Effector CD8-positive, alpha-beta T cell (primary cell): ENCODE measurements at places on chromosomes 5 and 9.
A peak's percentile ranks its signal among the peaks of the same experiment; 100 is the strongest.

- DNase-seq: peak; percentile 82
These were observed at the start of gene FPGS for GRCh38 chr9:127802576-127803443. Gene FPGS (plus strand): TSS chr9:127802882. CDS start chr9:127802925, 43 bp downstream.

DNA sequence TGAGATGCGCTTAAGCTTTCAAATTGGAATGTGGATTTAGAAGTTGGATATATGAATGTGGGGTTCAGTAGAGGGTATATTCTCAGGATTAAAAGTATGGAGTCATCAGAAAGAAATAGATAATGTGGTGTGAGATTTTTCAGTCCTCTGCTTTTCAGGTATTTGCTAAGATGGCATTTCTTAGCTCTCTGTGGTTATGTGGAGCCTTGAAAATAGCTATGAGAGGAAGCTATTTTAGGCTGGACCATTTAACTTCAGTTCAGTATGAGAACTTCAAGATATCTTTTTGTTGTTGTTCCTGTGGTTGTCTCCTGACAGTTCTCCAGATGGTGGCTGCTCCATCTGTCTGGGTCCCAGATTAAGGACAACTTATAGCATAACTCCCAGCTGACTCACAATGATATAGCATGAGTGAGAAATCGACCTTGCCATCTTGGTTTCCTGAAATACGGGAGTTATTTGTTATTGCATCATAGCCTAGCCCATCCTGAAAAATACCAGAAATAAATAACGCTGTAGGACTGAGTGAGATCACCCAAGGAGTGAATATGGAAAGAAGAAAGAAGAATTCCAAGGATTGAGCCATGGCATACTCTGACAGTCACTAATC, 461.5 kb downstream of the ANXA1 start:
- no peak for DNase-seq

GRCh38 chr5:105885266-105885665, 1785.5 kb downstream of the EFNA5 start:
- no peak for DNase-seq

- DNase-seq: no peak
These were observed 44.5 kb downstream of the ZNF608 start for GRCh38 chr5:124701873-124702425.

GRCh38 chr5:151005950-151006576, 14.3 kb upstream of the GPX3 start:
- DNase-seq: no peak

DNA sequence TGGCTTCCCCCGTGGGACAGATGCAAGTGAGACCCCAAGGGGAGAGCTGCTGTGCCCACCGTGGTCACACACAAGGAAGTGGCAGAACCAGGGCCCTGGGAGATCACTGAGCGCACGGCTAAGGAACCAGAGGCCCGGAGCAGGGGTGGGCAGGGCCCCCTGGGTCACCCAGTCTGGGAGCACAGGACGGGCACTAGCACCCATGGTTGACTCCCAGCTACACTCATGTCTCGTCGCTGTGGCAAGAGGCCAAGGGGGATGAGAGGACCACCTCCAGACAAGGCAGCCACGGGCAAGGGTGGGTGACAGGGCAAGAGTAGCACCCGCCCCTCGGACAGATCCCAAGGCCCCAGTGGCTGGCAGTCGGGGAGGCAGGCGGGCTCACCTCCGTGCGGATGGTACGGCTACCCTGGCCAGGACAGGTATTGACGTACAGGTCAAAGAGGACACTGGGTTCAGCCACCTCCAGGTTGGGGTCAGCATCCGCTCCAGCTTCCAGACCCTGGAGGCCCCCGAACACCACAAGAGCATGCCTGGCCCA, 5.1 kb downstream of the ENDOG start:
- DNase-seq: no peak

DNA sequence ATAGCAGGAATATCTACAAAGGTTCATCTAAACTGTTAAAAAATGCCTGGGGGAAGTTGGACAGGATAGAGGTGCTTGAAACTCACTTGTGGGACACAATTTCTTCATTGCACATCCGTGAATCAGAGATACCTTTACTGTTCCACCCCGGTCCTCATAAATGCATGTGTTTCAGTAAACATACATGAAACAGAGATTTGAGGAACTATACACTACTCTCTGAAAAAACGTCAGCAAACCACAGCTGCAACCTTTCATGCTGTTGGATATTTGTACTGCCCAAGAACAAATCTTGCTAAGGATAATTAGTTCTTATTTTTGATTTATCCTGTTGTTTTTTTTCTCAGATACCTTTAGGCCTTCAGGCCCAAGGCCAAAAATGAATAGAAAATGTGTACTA, 337.3 kb downstream of the KDM4C start:
- DNase-seq: no peak

DNA sequence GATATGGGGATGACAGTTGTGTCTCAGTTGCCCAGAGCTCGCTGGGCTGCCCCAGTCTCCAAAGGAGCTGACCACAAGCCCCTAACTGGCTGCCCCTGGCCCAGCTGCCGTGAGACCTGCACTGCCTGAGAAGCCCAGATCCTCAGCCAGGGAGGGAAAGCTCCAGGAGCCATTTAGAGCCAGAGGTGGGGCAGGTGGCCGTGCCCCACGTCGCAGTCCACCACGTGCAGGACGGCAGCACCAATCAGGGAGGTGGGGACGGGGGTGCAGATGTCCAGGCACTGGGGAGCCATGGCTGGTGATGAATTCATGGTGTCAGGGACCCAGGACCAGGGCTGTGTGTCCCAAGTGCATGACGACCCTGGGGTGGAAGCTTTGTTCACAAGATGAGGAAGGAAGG, 13.4 kb downstream of the PRRX2 start:
- DNase-seq: no peak

GRCh38 chr9:78807286-78807685, 510.4 kb downstream of the PSAT1 start:
- DNase-seq: no peak

DNA sequence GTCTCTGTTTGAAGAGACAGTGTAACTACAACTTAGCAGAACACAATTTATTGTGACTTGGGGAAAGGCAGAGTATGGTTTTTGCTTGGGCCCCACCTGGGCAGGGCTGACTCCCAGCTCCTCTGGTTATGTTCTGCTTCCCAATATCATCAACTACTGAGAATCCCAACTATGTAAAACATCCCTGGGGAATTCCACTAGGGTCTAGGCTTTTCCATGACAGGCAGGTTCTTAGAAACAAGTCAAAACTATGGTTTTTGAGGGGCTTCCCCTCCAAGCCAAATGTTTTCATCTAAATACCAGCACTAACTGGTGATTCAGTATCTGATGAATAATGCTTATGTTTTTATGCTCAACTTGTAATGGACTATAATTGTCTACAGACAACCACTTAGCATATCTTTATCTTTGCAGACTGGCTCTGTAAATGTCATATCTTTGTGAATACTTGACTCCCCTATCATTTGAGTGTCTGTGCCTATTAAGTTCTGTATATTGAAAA, 409.5 kb downstream of the PDE4D start:
- DNase-seq: no peak

GRCh38 chr9:73007966-73008672, 55.3 kb upstream of the ALDH1A1 start:
- no peak for DNase-seq

DNA sequence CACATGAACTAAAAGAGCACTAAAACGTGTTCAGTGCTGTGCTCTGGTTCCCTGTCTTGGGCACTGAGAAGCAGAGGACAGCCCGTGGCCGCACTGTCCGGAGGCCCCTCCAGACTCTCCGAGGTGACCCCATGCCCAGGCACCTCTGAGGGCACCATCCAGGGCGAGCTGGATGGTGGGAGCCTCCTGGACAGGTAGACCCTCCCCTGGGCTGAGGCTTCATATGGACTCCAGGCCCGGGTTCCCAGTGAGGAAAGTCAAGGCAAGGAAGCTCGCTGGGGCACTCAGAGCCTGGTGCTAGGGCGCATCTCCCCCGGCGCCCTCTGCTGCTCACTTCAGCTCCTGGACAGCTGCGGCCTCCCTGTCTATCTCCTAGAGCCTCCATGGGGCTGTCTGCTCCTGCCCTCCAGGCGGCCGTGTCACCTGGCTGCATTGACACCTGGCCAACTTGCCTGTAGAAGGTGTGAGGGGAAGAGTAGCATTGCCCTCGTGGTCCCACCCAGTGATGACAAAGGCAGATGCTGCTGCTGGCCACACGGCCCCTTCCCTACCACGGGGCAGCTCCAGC, 178.2 kb upstream of the IRX1 start:
- DNase-seq: no peak

GRCh38 chr5:110702300-110702699, 24.2 kb downstream of the TMEM232 start:
- DNase-seq: no peak

DNA sequence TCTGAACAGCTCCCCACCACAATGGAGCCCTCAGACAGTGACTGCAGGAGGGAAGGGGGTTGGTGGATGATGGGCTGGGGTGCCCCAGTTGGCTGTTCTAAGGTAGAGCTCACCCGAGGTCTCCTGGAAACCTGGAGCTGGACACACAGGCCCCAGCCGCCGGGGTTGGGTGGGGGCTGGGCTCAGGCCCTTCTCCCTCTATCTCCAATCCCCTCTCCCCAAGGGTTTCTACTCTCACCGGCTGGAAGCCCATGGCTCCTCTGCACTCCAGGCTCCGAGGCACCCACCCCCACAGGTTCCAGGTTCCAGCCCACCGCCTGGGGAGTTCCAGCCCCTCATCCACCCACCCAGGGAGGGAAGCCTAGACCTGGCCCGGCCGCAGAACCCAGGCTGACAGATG, 766 bp downstream of the NR5A1 start:
- no peak for DNase-seq

DNA sequence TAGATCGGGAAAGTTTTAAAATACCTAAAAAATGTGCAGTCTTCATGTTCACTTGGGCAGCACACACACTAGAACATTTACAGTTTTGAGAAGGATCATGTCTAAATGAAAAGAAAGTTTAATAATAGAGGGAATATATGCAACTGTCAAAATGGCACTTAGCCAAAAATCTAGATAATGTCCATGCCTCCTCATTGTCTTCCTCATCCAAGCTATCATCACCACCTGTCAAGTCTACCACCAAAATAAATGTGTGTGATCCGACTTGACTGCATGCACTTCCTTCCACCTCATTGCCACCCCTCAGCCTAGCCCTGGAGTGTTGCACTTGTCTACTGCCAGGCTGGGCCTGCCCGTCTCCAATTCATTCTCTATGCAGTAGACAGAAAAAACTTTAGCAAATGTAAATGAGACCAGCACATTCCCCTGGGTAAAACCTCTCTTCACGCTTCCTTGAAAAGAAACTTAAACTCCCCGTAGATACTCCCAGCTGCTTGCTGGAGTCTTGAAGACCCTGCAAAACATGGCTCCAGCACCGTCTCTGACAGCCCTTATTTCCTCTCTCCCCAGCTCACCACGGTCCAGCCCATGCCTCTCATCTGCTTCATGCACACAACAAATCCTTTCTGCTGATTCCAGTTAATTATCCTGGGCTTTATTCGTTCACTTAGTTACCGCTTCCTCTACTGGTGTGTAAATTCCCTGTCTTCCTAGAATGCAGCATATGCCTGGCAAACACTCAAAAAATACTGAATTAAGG, 66.9 kb downstream of the FANCC start:
- no peak for DNase-seq

- no peak for DNase-seq
These were observed at the start of gene CKMT2 for GRCh38 chr5:81233080-81233634. Gene CKMT2 (plus strand): TSS chr5:81233322. CDS start chr5:81251133, 17,811 bp downstream.

DNA sequence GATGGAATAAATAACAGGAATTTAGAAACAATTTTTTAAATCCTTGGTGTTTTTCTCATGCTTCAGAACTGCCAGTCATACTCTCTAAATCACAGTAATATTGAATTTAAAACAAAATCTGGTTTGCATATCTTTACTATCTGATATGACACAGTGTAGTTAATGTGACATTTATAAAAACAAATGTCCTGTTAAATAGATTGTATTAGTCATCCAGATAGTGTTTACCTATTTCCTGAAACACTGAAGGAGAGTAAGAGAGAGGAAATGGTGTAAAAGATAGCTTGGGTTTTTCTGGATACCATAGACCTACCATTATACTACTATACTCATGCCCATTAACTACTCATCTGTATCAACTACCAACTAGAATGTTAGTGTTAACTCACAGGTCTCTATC, 292.3 kb downstream of the MAN2A1 start:
- no peak for DNase-seq

GRCh38 chr5:982377-983237, 26.0 kb upstream of the NKD2 start:
- no peak for DNase-seq

DNA sequence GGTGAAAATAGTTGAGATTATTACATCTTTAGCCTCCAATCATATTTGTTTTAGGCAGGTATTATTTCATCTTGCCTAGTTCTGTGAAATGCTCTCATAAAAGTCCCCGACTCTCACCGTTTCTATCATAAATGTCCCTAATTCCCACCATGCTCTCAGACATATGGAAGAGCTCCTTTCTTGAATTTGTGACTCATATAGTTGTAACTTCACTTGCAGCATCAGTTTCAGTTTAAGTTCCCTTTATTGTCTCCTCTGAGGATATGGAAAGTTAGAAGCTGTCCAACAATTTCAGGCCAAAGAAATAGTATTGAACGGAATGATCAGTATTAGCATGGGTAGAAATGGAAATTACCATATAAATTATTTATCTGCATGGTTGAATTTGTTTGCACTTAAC, 187.5 kb upstream of the NR4A3 start:
- no peak for DNase-seq

GRCh38 chr9:126916909-126917308, 2.3 kb downstream of the RALGPS1 start:
- no peak for DNase-seq

DNA sequence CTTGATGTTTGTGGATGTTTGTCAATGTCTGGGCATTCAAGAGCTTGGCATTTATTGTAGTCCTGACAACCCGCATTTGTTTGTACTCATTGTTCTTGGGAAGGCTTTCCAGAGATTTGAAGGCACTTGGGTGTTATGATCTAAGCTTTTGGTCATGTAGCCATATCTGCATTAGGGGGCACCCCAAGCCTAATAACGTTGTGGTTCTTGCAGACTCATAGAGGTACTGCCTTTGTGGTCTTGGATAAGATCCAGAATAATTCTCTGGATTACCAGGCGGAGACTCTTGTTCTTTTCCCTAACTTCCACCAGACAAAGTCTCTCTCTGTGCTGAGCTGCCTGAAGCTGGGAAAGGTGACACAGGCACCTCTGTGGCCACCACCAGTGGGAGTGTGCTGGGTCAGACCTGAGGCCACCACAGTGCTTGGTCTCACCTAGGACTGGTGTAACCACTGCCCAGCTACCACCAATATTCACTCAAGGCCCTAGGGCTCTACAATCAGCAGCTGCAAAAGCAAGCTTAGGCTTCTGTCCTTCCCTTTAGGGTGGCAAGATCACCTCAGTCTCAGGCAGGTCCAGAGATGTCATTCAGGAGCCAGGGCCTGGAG, 144.4 kb upstream of the TAS2R1 start:
- DNase-seq: no peak

DNA sequence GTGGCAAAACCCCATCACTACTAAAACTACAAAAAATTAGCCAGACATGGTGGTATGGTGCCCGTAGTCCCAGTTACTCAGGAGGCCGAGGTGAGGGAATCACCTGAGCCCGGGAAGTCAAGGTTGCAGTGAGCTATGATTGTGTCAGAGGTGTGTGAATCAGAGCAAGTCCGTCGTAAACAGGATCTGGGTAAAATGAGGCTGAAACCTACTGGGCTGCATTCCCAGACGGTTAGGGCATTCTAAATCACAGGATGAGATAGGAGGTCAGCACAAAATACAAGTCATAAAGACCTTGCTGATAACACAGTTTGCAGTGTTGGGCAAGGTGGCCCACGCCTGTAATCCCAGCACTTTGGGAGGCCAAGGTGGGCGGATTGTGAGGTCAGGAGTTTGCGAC, 1.9 kb upstream of the CLTB start:
- DNase-seq: no peak

- no peak for DNase-seq
These were observed 59.8 kb downstream of the INSYN2B start for GRCh38 chr5:169920474-169920873.

GRCh38 chr5:133612249-133612860, at the start of gene FSTL4:
Gene FSTL4 (minus strand): TSS chr5:133612541.
- no peak for DNase-seq
